ENCODE measurements at places on chromosomes 7 and 10.

- DNase-seq, result no peak
Measured at GRCh38 chr7:69871886-69872569, 273.8 kb downstream of the AUTS2 start.

DNA sequence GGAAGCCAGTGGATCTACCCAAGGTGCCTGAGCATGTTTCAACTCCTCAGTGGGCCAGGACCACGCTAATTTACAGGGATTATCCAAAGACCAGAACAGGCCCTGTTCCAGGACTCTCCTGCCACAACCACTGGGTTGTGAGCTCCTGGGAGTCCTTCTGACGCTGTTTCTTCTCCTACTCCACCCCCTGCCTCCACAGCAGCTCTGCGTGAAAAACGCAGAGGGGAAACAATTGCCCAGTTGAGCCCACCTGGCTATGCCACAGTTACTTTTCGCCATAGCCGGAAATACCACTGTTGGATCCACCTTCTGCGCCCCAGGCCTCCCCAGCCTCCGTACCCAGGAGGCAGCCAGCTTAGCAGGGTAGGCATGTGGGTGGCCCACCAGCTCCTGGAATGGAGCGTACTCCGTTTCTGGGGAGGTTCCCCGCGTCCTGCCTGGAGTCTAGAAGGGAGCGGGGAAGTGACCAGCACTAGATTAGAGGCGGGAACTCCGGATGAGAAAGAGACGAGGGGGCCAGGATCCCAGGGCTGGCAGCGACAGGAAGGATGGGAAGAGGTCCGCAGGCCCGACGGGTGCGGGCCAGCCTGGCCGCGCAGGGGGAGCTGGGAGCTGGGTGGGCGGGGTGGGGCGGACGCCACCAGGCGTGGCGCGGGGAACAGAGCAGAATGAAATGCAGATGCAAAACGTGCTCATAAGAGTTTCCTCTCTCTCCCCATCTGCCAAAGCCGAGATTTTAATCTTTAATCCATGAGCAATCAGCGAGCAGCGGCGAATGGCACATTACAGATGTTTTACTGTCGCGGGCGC is 32.1 kb upstream of the PAX2 start:
- no peak for DNase-seq

DNA sequence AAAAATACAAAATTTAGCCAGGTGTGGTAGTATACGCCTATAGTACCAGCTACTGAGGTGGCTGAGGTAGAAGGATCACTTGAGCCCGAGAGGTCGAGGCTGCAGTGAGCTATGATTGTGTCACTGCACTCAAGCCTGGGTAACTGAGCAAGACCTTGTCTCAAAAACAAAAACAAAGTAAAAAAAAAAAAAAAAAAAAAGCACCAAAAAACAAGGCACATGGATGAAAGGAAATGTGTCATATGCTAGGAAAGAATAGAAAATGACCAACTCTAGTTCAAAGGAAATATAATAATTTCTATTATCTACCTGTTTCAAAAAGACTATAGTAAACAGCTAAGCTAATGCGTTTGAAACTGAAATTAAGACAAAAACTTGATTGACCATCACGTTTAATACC is 33.8 kb downstream of the UBE2H start:
- DNase-seq, result no peak

DNA sequence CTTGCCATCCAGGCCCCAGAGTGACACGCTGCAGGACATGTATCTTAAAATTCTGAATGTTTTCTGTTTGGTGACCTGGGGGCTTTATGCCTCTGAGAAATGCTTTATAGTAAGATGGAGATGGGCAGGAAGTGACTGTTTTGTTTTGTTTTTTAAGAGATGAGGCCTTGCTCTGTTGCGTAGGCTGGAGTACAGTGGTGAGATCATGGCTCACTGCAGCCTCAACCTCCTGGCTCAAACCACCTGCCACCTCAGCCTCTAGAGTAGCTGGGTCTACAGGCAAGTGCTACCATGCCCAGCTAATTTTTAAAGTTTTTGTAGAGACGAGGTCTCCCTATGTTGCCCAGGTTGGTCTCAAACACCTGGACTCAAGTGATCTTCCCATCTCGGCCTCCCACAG is 20.6 kb downstream of the ZNF777 start:
- no peak for DNase-seq

DNA sequence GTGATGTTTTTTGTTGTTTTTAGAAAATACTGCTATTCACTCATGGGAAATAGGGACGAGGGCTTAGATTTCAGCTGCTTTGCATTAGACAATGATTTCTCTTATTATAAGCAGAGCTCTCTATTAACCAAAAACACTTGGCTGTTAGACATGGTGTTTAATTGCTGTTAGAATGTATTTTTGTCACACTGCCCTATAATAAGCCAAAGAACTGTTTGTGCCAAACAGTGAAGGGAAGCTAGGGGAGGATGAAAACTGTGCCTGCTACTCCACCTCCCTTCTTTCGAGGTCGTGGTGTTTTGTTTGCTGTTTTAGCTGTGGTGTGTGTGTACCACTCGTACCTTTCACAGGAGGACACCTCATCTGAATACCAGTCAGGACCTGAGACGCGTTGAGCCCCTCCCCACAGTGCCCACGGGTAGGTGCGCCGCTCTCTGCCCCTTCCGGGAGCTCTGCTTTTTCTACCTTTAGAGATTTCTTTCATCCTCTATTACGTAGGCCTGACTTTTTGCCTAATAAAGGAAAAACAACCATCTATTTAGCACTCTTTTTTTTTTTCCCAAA is 57.9 kb downstream of the CUX1 start:
- no peak for DNase-seq

DNA sequence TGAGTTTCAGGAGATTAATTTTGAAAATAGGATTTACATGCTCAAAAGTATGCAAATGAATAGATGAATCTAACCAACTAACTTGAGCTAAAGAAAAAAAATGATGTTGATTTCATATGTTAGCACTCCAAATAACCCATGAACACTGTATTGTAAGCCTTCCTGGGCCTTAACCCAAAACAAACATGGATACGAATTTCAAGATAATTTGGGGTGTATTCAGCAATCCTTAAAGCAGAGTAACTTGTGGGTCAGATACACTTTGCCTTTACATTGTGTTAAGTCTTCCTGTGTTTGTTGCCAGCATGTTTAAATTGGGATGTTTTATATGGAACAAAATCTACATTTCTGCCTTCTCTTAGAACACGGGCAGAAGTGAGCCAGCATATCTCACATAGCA is 124.2 kb upstream of the WDR11 start:
- DNase-seq, result no peak

- no peak for DNase-seq
Measured at GRCh38 chr10:120480065-120480600, 23.1 kb downstream of the PLPP4 start.

- DNase-seq, result no peak
Measured at GRCh38 chr7:5553298-5553877, 129.8 kb upstream of the TNRC18 start.

DNA sequence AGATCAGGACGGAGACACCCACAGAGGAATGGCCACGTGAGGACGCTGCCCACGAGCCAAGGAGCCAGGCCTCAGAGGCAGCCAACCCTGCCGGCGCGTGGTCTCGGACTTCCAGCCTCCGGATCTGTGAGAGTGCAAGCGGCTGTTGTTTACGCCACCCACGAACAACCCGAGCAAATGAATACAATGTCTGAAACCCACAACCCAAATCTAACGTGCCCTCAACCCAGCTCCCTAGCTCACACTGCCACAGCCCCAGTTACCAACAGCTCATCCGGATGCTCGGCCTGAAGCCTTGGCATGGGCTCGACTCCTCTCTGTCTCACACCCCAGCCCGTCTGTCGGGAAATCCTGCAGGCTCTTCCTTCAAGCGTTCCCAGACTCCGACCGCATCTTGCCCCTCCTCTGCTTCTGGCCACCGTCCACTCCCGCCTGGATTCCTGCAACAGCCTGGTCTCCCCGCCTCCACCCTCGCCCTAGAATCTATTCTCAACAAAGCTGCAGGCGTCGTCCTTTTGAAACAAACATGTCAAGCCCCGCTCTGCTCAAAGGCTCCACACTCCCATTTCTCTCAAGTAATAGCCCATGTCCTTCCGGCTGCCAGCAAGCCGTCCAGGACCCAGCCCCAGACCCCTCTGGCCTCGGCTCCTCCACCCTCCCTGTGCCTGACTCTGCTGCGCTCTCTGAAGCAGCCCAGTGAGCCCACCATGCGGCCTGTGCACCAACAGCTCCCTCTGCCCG is 35.3 kb downstream of the STK32C start:
- no peak for DNase-seq

DNA sequence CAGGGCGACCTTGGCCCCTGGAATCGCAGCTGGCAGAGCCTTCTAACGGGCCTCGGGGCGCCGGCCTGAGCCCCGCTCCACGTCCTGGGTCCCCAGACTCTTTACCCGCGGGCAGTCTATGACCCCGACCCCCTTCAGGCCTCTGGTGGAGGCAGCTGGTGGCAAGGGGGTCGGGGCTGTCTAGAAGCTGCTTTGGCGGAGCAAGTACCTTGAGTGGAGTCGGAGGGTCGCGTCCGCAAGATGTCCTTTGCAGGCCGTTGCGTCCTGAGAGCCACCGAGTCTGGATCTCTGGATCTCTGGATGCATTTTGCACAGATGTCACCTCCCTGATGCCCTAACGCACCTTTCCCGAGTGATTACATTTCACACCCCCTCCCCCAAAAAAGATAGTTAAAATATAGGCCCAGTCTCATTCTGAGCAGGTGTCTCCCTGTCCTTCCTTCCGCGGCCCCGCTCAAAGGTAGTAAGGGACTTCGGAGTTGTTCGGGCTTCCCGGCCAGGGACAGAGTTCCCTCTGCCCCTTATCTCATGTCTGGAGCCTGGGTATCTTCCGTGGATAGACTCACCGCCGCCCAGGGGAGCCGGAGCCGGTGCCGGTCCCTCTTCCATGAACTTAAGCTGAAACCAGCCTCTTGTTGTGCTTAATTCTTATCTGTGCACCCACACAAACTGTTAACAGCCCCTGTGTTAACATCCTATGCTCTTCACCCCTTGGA is 457 bp downstream of the ACADSB start:
- no peak for DNase-seq

GRCh38 chr7:130490311-130490791 is 1.5 kb upstream of the MEST start:
- DNase-seq, result peak; percentile 33

GRCh38 chr7:157008206-157009169 is 2.0 kb downstream of the MNX1 start:
- DNase-seq, result no peak

- no peak for DNase-seq
Measured at GRCh38 chr7:76316984-76317781, 14.7 kb downstream of the HSPB1 start.

All from iPS DF 19.7 (cell line).